ENCODE measurements at places on chromosomes 1 and 21.

DNA sequence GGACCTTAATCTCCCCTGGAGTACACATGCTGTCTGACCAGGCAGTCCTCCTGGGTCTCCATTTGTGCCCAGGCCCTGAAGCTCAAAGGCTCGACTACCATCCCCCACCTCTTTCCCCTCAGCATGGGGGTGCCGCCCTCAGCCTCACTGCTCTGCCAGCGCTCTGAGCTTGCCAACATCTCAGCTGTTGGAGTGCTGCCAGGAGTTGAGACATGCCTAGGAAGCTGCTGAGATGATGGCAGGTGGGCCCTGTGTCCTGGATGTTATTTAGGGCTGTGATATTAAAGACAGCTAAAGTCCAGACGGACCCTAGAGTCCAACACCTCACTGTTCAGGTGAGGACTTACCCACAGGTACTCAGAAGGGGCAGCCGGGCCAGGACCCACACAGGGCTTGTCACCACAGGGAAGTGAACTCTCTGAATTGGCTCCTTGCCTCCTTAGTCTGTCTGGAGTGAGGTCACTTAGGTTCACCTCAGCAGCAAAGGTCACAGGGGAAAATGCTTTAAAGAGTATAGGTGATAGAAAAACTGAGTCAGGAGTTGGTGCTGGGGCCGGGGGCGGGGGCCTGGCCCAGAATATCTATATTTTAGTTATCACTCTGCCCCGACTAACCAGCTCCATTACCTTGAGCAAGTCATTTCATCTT lies 19.7 kb upstream of the KCNC4 start:
- DNase-seq: no peak

GRCh38 chr1:60861961-60862567 lies 220.3 kb upstream of the NFIA start:
- no peak for DNase-seq

GRCh38 chr1:9481048-9481447 lies 58.2 kb upstream of the SLC25A33 start:
- DNase-seq: no peak

- DNase-seq: no peak
These were observed 944.0 kb upstream of the ADGRL4 start for GRCh38 chr1:79950511-79950910.

DNA sequence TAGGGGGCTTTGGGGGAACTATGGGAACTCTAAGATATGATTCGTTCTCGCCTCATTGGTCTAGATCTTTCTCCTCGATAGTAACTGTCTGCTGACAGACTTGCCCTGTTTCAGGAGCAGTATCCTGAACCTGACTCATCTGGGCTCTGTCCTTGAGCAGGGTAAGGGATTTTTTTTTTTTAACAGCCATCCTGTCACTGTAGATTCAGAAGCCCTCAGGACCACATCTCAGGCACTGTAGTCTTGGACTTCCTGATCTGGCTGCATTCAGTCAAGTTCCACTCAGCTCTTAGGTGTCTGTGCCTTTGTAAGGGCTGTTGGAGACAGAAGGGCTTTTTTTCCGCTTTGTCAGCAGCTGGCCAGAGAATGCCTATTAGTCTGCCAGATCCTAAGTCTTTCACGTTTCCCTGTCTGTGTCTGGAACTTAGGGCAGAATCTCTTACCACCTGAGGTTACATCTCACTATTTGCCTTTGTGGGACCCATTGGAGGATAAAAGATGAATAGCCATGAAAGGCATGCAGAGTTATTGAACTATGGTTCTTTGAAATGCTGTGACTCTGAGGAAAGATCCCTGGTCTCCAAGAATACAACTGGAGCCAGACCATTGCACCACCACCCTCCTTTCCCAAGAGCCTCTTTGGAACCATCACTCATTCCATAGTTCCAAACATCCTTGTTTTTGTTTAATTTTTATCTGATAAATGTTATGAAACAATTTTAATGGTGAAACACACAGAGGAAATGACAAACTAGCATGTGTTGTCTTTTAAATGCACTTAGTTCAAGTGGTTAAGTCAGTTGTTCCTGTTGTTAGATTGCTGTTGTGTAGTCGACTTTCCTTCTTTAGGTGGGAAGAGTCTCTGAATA lies 49.7 kb upstream of the MACF1 start:
- no peak for DNase-seq

GRCh38 chr1:214719207-214719606 lies 116.2 kb downstream of the CENPF start:
- no peak for DNase-seq

DNA sequence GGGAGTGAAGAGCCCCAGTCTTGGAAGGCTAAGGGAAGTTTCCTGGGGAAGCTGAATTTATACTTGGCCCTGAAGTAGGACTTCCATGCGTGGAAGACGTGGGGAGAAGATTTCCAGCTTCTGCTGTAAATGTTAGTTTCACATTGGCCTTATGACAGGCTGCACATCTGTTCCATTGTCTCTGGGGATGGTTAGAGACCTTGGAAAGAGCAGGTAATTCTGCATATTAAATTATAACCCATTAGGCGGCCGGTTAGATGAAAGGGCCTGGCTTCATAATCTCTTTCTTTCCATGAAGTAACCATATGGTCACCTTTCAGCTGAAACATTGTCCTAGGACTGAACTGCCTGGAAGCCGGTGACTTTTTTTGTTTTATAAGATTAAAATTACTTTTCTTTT lies 37.5 kb downstream of the DPT start:
- DNase-seq: no peak

GRCh38 chr1:170049176-170049800 lies 25.2 kb downstream of the KIFAP3 start:
- no peak for DNase-seq

DNA sequence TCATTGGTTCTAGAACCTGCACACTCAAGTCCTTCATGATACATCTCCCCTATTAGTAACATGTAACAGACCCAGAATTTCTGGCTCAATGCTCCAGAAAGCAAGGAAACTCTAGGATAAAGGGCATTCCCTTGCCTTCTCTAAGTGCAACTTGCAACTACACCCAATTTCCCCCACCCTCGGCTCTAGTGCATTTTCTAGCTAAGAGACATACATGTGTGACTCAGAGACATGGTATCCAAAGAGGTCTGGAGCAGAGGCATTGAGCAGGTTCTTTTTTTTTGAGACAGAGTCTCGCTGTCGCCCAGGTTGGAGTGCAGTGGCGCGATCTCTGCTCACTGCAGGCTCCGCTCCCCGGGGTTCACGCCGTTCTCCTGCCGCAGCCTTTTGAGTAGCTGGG lies 132.9 kb downstream of the ZC3H11B start:
- no peak for DNase-seq

- no peak for DNase-seq
These were observed 19.3 kb downstream of the RNF11 start for GRCh38 chr1:51255331-51255730.

GRCh38 chr21:29177800-29178199 lies 47.4 kb downstream of the MAP3K7CL start:
- DNase-seq: no peak

- DNase-seq: no peak
These were observed 1606.5 kb downstream of the BRINP3 start for GRCh38 chr1:188871164-188871563.

DNA sequence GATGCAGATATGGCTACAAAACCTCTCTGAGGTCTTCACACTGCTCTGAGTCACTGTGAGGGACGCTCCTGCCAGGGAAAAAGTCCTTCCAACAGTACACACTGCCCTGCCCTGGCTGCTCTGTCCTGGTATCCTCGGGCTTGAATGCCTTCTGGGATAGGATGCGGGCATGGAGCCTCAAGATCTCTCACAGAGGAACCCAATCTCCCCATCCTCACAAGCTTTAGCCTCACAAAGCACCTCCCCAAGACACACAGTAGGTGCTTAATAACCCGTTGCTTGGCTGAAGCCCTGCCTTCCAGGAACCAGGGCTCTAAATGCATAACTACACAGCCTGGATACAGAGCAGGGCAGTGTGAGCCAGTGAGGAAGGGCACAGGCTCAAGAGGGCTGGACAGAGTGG lies 9.2 kb downstream of the RAP1GAP start:
- DNase-seq: no peak

DNA sequence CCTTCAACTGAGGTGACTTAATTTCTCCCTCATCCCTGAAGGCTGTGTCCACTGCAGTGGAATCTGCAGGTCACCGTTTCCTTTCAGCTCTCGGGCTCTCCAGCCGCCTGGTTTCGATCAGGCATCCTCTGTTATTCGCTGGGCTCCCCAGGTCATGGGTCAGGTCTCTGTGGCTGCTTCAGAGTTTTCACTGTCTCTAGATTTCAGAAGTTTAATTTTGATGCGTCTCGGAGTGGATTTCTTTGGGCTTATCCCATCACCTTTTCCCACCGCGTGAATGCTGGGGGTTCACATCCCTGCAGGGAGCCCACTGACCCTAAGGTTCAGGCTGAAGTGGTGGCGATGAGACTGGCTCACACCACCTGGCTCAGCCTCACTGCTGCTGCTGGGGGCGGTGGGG lies 3.3 kb downstream of the ACTRT2 start:
- no peak for DNase-seq

DNA sequence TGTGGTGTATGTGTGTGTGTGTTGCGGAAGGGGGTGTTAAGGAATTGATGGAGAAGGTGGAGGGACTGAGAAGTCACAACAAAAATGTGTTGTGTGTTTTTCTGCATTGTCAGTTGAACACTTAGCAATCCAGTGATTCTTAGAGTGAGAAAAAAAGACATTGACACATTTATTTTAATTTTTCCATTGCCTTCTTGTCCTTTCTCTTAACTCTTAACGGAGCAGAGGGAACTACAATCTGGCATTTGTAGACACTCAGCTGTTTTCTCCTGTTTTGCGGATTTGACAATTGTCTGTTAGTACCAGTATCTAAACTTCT lies 725 bp downstream of the C1orf53 start:
- no peak for DNase-seq

DNA sequence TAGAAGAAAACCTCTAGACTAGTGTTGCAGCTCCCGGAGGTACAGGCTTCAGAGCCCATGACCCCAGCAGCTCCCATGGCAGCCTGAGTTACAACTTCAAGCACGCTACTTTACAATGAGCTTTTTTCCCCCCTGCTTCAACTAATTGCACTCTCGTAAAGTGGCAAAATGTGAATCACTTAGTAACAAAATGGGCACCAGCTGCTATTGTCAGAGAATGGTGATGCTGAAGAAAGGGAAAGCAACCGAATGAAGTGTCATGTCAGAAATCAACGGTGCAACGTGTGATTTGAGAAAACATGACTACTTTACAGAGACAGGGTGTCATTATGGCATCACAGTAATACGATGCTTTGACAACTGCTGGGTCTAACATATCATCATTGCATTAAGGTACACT lies 40.5 kb downstream of the ESRRG start:
- no peak for DNase-seq

- no peak for DNase-seq
These were observed 916.2 kb upstream of the B3GALT2 start for GRCh38 chr1:194102607-194103006.

DNA sequence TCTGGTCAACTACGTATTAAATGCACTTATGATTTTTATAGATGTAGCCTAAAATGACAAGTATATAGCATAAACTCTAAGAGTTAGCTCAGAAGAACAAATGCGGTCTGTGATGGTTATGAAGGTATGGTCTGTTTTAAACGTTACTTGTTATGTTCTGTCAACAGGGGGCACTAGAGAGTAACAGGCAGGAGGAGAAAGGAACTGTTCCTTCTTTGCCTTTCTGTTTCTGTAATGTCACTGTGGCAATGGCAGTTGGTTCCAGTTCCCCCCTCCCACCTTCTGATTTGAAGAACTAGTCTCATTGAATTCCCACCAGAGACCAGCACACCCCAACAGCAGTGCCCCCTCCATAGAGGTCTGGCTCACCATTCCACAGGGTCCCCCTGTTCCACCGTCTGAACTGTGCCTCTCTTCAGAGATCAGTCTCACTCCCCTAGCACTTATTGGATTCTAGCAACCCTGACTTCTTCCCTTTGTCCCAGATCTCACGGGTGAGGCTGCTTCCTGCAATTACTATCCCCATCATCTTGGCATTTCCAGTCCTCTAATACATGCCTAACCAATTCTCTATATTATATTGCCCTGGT lies 14.0 kb downstream of the KRTAP24-1 start:
- no peak for DNase-seq

GRCh38 chr1:80542231-80542630 lies 1258.5 kb upstream of the ADGRL2 start:
- DNase-seq: no peak

- no peak for DNase-seq
These were observed 48.9 kb upstream of the SLC2A1 start for GRCh38 chr1:43007377-43008114.

DNA sequence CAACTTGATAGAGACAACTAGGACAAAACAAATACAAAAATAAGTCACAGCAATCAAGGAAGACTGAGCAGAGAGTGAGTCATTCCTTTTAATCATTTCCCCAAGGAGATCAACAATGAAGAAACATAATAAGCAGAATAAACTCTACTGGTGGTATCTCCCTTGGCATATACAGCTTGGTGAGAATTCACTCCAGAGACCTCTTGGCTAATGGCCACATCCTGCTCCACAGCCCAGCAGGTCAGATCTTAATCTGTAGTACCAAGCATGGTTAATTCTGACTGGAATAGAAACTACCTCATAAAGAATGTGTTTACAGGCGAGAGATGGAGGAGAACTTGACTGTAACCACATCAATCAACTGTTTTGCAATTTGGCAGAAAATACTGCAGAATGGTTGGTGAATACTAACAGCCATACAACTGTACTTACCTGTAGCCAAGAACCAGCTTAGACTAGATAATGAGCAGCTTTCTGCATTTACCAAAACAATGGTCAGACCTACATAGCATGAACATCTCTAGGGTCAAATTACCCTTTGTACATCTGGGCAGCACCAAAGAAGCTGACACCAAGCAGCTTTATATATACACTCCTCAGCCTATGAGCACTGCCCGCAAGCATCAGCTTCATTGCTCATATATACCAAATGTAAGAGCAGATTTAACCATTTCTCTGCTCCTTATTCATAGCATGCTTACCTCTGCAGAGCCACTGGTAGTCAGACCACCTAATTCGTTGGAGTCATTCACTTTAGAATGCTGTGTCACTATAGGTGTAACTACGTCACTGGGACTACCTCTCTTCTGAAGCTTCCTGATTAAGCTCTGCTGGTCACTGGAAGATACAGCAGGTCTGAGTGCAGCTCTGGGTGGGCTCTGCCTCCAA lies 51.0 kb downstream of the KIAA0319L start:
- DNase-seq: no peak

DNA sequence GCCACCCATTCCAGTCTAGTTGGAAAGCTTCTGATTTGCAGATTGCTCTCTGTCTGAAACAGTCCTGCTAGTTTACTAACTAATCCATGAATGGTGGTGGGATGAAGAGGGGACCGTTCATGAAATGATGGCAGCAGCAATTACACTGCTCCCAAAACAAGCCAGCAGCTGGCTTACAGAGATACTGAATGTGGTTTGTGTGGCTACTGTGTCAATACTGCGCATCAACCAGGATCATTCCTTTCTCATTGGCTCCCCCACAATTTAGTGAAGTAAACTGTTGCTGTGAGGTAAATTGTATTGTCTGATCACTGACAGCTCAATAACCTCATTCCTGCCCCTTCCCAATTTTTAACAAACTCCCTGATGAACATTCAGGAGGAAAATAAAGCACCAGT lies 191.3 kb upstream of the LMO4 start:
- no peak for DNase-seq
